ENCODE measurements at places on chromosomes 3 and 15. TPM values are rescaled to one million over a fixed set of nuclear protein-coding genes. Genes with fewer than 3 reads are reported as not detected.

ZBTB38 gene
- 82.7 TPM for total RNA-seq

- no peak for DNase-seq
These were observed 105.2 kb downstream of the RPLP1 start for GRCh38 chr15:69557707-69558409.

DNA sequence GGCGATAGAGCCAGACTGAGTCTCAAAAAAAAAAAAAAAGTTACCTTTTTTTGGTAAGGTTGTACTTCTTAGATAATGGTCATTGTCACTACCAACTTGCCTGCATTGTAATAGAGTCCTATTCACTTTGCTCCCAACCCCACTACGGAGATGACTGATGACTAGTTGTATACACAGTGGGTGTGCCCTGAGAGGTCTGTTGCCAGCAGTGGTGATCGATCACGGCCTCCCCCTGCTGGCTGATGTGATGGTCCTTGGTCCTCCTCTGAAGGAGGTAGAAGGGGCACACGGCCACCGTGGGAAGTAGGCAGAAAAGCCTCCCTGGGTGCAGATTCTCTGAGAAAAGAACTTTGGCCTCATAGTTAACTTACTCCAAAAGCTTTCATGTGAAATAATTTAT lies 10.7 kb downstream of the GCNT3 start:
- DNase-seq, result no peak

GRCh38 chr3:34646911-34647460 lies 848.6 kb downstream of the PDCD6IP start:
- DNase-seq, result no peak

DNA sequence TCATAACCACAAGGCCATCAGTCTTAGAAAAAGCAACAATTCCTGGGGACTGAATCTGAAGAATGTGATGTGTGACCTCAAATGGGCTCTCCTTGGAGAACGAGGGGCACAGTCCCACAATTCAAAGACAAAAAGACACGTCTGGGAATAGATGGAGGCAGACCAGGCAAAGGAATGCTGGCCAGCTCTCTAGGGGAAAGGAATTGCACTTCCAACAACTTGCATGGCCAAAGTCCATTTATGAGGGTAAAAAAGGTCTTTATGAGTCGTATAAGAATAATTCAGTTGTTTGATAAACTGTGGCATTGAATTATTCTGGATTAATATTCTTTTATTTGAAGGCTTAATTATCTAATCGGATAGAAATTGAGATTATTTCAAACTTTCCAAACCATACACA lies 180.5 kb upstream of the FEZF2 start:
- no peak for DNase-seq

GRCh38 chr3:113265231-113265630 lies 53.9 kb downstream of the BOC start:
- no peak for DNase-seq

GRCh38 chr3:188706599-188706998 lies 465.2 kb upstream of the TPRG1 start:
- no peak for DNase-seq

MCF2L2 gene
- 3.1 TPM for total RNA-seq

- no peak for DNase-seq
These were observed 46.6 kb downstream of the XXYLT1 start for GRCh38 chr3:195224156-195224979.

DNA sequence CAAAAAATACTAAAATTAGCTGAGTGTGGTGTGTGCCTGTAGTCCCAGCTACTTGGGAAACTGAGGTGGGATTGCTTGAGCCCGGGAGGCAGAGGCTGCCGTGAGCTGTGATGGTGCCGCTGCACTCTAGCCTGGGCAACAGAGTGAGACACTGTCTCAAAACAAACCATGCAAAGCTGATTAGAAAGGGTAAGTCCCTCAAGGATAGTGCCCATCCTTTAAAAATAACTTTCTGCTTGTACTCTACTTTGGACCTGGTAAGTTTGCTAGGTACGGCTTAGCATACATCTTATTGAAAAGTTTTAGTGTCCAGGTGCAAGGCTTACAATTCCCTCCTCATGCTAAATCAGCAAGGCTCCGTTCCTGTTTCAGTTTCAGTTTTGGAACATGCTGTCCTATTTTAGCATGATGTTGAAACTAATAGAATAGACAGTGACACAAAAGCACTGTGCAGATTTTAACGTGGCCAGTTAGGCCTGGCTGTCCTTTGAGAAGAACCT lies 21.4 kb downstream of the FEM1B start:
- DNase-seq, result no peak

GRCh38 chr3:126155819-126156218 lies 24.6 kb downstream of the ALDH1L1 start:
- DNase-seq, result no peak

GRCh38 chr3:113514265-113514769 lies 639 bp downstream of the SPICE1 start:
- DNase-seq, result no peak

RAB11A gene
- 393 TPM for total RNA-seq

SAMD7 gene
- not detected for total RNA-seq

TMEM108 gene
- 0.53 TPM for total RNA-seq

- DNase-seq, result no peak
These were observed 104.0 kb upstream of the TBC1D5 start for GRCh38 chr3:17846466-17846865.

- no peak for DNase-seq
These were observed 270.7 kb upstream of the LRTM1 start for GRCh38 chr3:55198554-55198953.

DNA sequence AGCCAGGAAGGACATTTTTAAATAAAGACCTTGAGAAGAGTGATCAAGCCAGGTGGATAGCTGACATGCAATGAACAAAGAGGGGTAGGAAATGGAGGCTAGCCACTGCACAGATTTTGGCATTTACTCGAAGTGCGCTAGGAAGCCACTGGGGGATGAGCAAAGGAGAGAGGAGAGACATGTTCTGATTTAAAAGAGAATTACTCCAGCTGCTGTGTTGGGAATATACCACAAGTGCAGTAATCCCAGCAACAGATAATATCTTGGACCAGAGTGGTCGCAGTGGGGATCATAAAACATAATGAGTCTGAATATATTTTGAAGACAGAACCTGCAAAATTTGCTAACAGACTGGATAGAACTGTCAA lies 19.9 kb downstream of the KPNA4 start:
- no peak for DNase-seq

DNA sequence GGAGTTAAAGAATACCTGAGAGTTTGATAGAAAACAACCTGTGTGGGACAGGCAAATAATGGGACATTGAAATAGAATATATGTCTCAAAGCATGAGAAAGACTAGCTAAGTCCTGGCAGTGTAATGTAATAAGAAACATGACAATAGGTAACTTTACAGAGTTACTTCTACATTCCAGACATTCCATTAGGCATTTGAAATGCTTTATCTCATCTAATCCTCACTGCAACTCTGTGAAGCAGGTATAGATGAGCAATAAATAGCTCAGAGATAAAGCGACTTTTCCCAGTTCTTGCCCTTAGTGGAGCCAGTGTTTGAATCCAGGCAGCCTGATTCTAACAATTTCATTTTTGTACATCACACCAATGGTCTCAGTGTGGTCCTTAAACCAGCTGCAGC lies 76.8 kb downstream of the CPNE4 start:
- no peak for DNase-seq

- no peak for DNase-seq
These were observed 13.0 kb downstream of the PLCD1 start for GRCh38 chr3:38016410-38016809.

MYRIP gene
- 2.3 TPM for total RNA-seq
